ENCODE measurements at places on chromosomes 2 and 18.

DNA sequence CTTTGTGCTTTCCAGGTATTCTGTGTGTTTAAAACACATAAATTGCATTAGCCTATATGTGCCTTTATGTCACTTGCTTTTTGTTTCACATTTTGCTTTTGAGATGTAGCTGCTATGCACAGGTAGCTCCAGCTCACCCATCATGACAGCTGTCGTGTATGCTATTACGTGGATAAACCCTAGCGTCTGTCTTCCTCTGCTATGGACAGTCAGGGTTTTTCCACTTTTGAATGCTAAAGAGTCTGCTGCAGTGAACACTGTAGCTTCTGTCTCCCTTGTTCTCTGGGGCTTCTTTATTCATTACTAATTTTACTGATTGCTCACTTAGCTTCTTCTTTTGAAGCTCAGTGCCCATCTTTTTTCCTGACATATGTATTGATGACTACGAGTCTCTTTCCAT lies 24.7 kb upstream of the MBP start:
- no peak for DNase-seq

DNA sequence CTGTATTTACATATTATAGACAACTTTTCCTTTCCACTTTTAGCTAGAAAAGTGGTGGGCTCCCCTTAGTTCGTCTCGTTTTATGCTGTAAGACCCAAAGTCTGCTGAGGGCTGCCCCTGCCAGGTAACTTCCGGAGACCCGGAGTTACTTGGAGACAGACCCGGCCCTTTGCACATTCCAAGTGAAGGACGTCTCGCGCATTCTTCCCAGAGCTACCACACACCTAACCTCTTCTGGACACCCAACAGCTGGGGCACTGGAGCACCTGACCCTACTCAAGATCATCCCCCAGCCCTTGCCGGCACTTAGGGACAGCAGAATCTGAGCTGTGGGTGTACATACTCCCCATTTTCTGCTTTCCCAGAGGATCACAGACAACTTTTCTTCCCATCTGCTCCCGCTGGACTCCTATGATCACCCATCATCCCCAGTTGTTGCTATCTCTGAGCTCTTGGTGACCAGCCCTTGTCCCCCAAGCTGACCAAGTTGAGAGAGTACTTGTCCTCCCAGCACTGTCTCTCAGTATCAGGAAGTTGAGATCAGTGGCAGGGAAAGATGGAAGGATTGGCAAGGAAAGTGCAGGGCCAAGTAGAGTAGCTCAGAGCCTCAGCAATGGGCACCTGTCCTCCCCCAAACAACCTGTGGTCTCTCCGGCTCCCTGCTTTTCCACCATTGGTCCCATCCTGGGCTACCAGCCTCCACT lies 8.4 kb upstream of the SATB2 start:
- no peak for DNase-seq

- DNase-seq: no peak
Measured at GRCh38 chr2:9742601-9743000, 100.7 kb upstream of the TAF1B start.

GRCh38 chr2:2328848-2329247 lies 2.2 kb downstream of the MYT1L start:
- no peak for DNase-seq

DNA sequence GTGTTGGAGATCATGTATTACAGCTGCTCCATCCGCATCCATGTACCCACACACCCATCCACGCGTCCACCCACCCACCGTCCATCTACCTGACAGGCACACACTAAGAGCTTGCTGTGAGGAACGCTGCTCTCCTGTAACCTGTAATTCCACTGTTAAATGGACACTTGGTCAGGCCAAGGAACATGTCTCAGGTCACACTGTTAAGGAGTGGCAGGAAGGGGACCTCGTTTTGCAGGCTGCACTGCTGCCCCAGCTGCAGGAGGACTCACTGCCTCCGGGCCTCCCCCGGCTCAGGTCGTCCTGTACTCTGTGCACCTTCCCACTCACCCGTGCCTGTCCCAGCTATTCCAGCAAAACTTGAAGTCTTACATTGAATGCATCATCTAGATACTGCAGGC lies 170.5 kb downstream of the EIPR1 start:
- no peak for DNase-seq

GRCh38 chr2:23235292-23235691 lies 149.7 kb upstream of the KLHL29 start:
- no peak for DNase-seq
